Sciatic nerve (tissue), 2 donors: ENCODE measurements at places on chromosomes 7 and 10.

GRCh38 chr10:29642990-29643389 is 8.2 kb upstream of the SVIL start:
- DNase-seq: no peak

GRCh38 chr7:34991938-34992840 is 45.1 kb downstream of the DPY19L1 start:
- DNase-seq: no peak

GRCh38 chr7:29255199-29255878 is 60.8 kb downstream of the CHN2 start:
- DNase-seq: no peak

DNA sequence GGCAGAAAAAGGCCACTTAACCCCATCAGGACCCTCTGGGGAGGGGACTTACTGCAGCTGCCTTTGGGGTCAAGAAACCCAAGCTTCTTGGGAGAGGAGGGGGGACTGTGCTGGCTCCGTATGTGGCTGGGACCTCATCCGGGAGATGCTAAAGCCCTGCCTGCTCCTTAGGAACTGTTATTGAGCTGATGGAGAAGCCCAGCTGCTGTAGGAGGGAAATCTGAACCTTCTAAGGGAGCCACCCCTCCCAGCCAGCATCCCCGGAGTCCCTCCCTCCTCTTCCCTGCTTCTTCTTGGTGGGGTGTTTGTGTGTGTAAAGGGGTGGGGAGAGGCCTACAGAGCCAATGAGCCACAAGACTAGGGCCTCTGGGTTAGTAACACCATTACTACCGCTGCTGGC is 8.2 kb downstream of the KCNIP2 start:
- no peak for DNase-seq

- no peak for DNase-seq
Observed at GRCh38 chr7:111235709-111236108, 144.8 kb downstream of the LRRN3 start.

DNA sequence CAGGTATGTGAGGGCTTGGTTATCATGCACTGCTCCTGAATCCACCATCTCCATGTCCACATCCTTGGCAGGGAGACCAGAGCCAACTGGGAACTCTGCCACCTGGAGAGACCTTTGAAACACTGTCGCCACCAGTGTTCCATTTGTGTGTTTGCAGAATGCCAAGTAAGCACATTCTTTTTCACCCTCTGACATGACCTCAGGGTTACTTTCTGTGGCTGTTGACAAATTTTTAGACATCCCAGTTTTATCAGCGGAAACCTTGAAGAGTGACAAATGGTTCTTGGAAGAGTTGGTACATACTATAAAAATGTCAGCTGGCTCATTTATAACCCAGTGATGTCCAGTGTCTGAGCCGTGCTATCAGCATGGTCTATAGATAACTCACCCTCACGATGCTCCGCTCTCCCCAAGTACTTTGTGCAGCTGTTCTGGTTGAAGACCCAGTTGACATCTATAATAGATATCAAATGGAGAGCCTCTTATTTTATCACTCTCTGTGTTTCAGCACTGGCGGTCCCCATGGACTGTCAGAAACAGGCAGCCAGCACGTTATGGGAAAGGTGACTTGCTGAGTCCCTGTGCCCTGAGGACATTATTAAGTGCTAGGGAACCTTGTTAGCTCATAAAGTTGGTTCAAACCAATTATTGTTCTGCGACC is 563.1 kb upstream of the GALNT17 start:
- DNase-seq: no peak

DNA sequence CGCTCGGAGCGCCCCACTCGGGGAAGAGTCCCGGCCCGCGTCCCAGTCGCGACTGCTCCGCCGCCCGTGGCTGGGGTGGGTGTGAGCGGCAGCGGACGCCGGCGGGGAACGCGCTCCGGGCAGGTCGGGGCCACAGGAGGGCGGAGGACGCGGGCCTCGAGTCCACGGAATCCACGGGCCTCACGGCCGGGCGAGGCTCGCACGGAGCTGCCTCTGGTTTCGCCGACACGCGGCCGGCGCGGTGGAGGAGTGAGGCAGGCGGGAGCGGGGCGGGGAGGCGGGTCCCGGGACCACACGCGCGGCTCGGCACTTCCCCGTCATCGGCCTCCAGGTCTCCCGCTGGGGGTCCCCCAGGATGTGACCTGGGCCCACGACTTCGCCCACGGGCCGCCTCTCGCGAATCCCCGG is 533 bp upstream of the NKX6-2 start:
- no peak for DNase-seq

DNA sequence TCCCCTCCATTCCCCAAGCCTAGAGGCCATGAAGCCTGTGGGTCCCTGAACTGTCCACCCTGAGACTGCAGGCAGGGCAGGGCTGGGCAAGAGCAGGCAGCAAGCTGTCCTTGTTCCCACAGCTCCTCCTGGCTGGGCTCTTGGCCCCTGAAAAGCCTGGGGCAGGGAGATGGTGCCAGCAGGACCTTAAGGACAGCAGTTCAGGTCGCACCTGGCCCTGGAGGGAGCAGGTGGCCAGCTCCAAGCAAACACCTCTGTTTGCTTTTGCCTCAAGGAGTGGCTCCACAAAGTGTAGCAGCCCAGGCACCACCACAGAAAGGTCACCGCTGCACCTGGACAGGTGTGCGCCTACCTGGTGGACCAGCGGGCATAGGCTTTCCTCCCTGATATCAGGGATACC is 5.2 kb downstream of the RET start:
- no peak for DNase-seq

- DNase-seq: peak; percentile 84
Observed at GRCh38 chr7:95511716-95512260, 26.0 kb downstream of the ASB4 start.

DNA sequence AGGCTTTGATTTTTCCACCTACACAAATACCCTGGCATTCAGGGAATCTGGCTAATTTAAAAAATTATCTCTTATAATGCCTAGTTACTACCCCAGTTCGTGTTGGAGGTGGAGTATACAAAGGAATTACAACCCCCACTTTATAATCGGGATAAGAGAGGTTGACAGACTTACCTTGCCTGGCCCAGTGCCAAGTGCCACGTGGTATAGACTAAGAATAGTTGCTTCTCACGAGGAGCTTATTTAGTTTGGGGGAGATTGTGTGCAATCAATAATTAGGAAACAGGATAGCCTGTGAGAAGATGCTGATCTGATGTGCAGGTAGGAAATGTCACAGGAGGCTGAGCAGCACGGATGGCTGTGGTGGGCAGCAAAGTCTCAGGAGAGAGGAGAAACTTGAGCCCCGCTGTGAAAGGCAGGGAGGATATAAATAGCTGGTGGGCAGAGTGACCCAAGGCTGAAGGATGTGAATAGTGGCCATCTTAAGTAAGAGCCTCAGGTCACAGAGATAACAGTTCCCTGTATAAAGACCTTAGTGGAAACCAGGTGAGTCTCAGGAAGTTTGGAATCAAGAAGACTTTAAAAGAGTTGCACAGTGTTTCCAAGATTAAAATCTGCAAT is 11.3 kb upstream of the ATXN7L1 start:
- no peak for DNase-seq
